ENCODE measurements at places on chromosomes 6 and 20.

DNA sequence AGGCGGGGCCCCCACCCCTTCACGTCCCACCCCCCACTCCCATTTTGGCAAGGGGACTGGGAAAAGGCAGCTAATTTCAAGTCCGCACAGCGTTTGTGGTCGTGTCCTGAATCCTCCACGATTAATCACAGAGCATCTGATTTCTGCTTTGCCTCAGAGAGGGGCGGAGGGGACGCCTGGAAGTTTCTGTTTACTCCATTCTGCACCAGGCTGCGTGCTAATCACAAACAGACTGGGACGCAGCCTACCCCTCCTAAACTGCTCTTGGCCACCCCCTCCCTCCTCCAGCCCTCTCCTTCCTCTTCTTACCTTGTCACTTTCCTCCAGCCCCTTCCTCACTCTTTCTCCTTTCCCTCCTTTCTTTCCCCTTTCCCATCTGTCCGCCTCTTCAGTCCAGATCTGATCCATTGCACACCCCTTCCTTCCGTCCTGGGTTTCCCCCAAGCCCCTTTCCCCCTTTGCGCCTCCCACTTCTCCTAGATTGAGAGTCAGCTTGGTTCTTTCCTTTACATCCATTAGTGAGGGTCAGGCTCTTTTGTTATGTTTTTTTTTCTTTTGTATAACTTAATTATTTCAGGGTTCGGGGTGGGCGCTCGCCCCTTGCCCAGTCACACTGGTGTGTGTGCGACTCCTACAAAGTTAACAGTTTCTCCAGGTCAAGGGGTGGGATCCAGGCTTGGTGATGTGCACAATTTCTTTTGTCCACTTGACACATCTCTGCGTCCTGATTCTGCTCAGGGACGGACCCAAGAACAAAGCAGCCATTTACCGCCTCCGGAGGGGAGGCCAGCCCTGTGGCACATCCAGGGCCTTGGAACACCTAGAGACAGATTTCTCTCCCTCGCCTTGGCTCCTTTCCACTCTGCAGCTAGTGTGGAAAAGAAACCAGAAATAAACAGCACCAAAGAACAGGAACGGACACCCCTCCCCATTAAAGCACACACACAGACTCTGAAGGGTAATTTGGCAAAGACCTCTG lies 520 bp upstream of the RIPOR3 start:
- DNase-seq: no peak

DNA sequence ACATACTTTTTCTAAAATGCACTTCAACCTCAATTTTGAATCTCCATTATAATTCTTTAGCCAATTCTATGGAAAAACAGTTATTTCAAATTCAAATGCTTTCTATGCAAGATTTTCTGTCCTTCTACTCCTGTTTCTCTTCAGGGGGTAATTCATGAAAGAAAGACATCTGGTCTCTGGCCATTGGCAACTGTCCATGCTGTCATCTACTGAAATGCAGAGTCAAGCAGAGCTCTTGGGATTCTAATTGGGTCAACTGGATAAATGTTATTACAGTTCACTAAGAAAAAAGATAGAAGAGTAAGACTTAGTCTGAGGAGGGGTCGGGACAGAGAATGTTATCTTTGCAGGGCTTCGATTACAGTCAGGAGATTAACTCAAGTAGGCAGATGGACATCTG lies 22.0 kb upstream of the BMP5 start:
- DNase-seq: no peak

DNA sequence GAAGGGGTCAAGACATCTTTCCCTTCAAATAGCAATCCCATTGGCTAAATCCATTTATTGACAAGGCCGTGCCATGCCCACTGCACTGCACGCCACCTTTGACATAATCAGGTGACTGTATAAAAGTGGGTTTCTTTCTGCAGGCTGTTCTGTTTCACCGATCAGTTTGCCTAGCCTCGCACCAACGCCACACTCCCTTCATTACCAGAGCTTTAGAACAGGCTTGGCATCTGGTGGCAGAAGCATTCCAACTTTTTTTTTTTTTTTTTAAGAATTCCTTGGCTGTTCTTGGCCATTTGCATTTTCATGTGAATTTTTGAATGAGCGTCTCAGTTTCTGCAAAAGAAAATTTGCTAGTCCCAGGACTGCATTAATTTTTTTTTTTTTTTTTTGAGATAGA lies 78.1 kb downstream of the PPP1R3G start:
- no peak for DNase-seq

DNA sequence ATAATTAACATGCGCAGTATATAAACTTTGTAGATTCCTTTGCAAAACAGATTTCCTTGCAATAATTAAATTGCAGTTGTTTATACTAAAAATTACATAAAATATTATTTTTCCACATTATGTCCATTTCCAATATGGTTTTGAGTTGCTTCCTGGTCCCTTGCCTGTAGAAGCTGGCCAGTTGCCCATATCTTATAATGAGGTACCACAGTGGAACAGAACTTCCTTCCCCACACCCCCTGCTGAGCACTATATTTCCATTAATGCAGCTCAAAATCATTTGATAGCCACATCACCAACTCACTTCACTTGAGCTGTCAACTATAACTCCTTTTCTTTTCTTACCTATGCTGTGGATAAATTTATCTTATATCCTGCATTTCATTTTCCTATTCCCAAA lies 194.6 kb downstream of the DST start:
- DNase-seq: no peak

- DNase-seq: no peak
Observed at GRCh38 chr6:42440027-42440426, 11.7 kb downstream of the TRERF1 start.

DNA sequence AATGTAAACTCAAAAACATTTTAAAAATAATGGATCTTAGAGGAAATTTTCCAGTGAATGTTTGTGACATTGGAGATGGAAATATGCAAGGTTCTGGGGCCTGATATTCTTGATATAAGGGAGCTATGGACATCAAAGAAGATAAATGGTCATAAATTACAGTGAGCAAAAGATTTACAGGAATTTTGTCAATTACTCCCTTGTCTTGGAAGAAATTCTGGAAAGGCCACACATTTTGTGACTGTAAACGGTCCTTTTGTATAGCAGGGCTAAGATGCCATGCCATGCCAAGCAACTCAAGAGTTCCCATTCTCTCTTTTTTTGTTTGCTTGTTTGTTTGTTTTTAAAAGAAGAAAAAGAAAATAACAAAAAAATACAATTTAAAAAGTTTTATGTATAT lies 1186.2 kb upstream of the CITED2 start:
- no peak for DNase-seq

DNA sequence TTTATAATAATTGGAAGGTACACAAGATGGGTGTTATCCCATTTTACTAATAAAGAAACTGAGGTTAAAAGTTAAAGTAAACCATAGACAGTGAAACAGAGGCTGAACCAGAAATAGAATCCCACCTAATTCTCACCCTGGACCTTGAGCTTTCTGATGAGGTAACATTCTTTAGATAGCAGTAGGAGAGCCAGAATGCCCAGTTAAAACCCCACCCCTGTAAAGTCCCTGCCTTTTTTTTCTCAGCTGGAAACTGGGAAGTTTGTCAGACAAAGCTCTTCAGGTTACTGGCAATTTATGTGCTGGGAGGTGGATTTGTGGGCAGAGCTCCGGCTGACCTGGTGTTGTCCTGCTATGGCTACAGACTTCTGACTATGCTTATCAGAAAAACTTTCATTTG lies 1.9 kb upstream of the MCHR2 start:
- no peak for DNase-seq

- DNase-seq: no peak
Observed at GRCh38 chr6:76453270-76453669, 380.8 kb upstream of the IMPG1 start.

DNA sequence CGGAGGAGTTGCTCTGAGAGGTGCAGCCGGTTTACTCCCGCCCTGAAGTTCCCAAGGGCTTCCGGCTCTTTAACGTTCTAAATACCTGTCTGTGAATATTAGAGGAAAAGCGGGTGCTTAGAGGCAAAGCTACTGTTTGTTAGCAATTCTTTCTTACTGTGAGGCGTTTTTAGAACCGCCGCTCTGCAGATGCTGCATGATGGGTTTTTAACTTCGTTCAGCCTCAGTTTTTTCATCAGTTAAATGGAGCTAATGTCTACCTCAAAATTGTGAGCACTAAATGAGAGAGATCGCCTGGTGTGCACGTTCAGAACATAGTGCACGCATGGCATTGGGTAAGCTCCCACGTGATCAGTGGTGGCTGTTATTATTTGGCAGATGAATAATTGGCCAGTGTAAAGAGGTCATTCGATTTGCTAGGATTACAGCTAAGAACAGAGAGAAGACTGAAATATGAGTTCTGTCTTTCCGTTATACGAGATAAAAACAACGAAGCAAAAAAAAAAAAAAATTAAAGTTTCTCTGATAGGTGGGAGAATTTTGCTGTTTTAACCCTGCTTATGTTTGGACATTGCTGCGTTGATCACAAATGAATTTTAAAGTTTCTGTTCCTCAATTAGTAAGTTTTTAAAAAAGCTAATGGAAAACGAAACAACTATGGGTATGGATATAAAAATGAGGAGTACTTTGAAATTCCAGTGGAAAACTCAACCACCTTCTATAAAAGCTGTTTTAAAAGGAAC lies 660 bp upstream of the TFB1M start:
- DNase-seq: peak; percentile 94

DNA sequence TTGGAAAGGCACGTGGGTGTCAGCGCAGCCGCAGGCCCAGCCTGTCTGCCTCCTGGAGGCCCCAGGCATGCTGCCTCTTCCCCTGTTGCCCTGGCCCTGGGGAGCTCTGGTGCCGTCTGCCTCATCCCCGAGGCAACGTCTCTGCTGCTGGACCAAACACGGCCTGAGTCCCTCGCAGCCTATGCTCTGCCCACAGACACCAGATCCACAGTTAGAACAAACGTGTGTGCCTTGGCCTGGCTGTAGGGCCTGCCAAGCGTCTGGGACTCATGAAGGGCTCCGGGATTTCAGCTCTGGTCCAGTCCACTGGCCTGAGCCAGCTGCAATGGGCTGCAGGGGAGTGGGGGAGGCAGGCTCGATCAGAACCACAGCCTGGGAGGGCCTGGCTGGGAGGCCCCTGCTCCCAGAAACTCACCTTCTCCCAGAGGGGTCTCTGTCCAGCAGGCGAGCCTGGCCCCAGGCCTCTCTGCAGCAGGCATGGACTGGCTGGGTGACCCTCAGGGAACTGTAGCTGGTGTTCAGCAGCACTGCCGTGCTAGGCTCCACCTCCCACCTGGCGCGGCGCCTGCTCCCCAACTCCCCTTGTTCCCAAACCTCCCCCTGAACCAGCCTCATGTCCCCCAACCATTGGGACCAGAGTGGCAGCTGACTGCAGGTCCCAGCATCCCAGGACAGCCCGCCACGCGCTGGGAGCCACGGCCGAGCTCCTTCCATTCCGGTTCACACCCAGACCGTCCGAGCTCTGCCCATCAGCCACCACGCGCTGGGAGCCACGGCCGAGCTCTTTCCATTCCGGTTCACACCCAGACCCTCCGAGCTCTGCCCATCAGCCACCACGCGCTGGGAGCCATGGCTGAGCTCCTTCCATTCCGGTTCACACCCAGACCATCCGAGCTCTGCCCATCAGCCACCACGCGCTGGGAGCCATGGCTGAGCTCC lies 197.0 kb downstream of the DLL1 start:
- DNase-seq: no peak

- DNase-seq: no peak
Observed at GRCh38 chr6:18269253-18269652, 4.9 kb upstream of the DEK start.
